ENCODE measurements at places on chromosomes 2 and 18. TPM values are rescaled to one million over a fixed set of nuclear protein-coding genes. Genes with fewer than 3 reads are reported as not detected.

Gene L3MBTL4
- 0.05 TPM for total RNA-seq

DNA sequence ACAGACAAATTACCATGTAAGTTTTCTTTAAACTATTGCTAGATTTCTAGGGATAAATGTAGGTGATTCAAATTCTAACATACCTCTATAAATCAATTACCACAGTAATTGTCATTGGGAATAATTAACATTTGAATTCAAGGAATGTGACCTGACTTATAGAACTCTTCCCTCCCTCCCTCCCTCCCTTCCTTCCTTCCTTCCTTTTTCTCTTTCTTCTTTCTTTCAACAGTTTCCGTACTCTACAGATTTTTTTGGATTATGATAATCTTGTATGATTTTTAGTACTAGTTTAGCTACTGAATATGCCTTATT is 18.2 kb upstream of the FTCDNL1 start:
- no peak for DNase-seq

GRCh38 chr2:90069290-90069894 is 1377.9 kb downstream of the RPIA start:
- no peak for DNase-seq

DNA sequence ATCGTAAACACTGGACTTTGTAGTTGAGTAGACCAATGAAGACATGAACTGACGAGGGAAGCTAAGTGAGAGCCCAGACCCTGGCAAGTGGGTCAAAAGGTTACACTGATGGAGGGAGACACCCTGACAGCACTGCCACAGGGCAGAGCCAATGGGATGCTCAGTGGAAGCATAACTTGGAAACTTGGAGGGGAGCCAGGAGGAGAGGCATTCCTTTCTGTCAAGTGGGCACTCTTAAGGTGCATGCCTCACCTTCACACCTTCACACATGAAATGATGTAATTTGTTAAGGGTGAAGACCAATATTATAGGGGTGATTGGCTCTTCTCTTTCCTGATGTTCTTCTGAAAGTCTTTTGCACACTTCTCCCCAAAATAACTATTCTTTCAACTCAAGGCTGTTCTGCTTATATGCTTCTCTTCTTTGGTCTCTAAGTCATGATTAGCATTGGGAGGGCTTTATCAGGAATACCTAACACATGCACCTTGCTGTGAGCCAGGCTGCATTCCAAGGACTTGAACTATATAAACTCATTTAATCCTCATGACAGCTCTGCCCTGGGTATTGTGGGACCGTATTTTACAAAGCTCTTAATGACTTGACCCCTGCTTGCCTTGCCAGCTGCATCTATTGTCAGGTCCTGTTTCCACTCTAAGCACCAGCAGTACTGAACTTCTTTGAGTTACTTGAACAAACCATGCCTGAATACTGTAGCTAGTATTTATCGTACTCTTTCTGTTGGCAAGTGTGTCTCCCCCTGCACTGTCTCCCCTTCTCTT is 19.0 kb downstream of the RPL37A start:
- no peak for DNase-seq

Gene GPBAR1
- 0.82 TPM for total RNA-seq

DNA sequence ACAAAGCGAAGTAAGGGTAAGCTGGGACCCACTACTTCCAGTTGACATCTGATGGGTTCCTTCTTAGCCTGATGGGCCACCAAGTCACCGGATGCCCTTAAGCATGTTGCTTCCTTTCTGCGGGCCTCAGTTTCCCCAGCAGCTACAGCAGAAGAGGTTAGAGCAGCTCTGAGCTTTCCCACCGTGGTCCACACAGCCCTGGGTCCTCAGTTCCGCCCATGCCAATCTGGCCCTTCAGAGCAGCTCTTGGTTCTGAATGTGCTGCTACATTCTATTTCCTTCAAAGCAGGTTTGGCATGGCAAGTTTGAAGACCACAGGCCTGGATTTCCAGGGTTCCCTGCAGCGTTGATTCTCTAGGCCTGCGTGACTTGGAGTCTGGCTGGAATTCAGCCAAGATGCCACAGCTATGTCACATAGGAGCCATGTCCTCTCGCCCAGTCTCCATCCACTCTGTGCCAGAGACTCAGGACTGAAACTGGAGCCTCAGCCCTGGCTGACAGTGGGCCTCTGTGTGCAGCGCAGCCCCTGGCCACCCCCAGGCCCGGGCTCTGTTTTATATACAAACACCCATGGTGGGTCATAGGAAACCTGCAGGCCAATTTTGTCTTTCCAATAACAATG is 79.6 kb downstream of the TFCP2L1 start:
- no peak for DNase-seq

Gene ACMSD
- total RNA-seq: not detected

Gene NUP35
- total RNA-seq: 23.5 TPM

Gene MYOM1
- total RNA-seq: 3.8 TPM

DNA sequence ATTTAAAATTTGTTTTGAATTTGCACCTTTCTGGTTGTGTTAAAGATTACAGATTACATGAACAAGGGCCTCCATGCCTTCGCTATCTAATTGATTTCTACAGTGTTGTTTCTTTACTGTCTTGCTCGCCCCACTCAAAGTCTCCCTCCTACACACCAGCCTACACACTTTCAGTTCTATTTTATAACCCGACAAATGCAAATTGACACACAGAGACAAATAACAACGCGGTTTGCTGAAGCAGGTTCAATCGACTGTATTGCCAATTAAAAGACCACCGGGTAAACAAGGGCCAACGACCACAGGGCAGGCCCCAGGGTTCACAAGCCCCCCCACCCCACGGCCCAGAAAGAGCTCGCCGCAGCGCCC is 869 bp downstream of the STARD7 start:
- DNase-seq: no peak

- DNase-seq: no peak
These were observed 88.2 kb downstream of the GREB1L start for GRCh38 chr18:21330122-21330701.

Gene OSBPL6
- total RNA-seq: 0.73 TPM

DNA sequence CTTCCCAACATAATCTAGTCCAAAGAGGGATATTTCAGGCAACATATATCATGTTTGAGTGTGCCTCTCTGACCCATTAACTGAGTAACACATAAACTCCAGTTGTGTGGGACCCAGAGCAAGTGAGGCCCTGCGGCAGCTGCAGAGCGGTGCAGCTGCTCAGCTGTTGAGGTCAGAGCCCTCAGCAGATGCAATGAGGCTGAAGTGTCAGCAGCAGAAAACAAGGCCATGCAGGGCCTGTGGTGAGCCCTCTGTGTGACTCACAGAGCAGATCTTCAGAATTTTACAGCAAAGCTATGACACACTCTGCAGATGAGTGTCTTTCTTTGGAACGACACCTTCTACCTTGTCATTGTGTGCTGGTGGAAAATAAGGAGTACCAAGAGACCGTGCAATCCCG is 168.5 kb downstream of the CBLN2 start:
- no peak for DNase-seq

- no peak for DNase-seq
These were observed 544.1 kb downstream of the LRRTM4 start for GRCh38 chr2:76977846-76978727.

Gene VSNL1
- not detected for total RNA-seq

Gene MAP3K19
- not detected for total RNA-seq

Gene KLHL14
- not detected for total RNA-seq

Gene EIF2B4
- total RNA-seq: 43.1 TPM

Gene LOXL3
- 0.76 TPM for total RNA-seq

DNA sequence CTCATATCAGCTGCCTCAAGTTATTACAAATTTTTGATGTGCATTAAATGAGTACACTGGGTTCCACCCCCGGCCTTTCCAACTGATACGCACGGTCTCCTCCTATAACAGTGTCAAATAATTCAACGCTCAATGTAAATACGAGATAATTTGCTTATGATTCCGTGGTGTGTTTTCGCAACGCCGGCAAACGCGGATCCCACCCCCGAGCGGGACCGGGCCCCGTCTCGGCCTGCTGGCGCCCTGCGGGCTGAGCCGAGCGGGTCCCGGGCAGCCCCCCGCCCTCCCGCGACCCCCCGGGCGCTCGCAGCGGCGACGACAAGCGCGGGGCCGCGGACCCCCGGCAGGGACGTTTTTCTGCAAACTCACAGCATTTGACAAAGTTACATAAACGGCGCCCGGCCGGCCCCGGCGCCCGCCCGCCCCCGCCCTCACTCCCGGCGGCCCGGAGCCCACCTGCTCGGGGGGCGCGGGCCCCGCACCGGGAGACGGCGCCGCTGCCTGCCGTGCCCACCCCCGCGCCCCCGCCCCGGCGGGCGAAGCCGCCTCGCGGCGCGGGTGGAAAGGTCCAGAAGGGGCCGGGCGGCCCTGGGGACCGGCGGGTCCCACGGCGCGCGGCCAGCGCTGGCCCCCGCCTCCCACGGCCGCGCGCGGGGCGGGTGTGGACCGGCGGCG is 762 bp downstream of the HDAC4 start:
- DNase-seq: peak; percentile 53

DNA sequence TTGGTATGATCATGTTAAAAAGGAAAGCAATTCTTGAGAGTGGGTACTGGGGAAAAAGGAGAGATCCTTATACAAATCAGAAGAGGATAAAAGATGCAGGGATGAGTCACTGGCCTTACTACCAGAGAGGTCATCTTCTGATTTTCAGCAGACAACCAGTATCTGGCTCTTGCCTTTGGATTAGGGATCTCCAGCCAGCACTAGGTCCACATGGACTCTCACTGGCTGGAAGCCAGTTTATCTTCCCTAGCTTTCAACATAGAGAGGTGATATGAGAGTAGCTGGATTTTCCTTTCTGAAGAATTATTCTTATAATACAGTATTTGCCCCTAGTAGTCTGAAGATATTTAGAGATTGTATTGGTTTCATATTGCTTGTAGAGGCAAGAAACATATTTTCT is 30.2 kb downstream of the CERKL start:
- no peak for DNase-seq

DNA sequence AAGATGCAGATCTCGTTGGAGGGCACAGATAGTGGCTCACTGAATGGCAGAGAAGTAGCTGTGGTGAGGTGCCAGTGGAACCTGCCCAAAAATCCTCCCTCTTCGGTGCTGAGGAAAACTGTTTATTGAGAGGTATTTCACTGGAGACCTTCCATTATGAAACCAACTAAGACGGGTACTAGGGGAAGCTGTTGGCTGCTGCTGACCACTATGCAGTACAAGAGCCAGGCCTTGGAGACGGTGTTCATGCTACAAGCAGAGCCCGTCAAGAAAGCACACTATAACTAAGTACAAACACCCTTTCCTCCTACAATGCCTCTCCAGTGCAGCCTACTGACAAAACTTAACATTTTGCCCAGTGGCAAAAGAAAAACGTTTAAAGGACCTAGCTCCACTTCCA is 4.6 kb downstream of the ARL5A start:
- no peak for DNase-seq

- DNase-seq: no peak
These were observed 32.3 kb downstream of the WDPCP start for GRCh38 chr2:63555931-63556330.

DNA sequence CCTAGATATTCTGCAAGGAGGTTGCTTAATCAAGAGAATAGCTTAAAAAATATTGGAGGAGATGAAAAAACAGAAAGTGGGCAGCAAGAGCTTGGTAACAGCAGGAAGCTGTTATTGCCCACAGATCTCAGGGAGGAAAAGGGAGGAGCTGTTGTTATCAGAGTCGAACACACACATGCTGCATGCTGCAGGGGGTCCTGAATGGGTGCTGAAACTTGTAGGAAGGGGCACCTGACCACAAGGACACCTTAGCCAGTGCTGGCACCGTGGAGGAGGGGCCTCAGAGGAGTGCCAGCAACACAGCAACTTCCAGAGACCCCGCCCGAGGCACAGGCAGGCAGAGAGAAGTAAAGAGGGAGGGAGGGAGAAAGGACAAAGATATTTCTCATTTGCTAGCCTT is 332.9 kb downstream of the SOCS6 start:
- no peak for DNase-seq

DNA sequence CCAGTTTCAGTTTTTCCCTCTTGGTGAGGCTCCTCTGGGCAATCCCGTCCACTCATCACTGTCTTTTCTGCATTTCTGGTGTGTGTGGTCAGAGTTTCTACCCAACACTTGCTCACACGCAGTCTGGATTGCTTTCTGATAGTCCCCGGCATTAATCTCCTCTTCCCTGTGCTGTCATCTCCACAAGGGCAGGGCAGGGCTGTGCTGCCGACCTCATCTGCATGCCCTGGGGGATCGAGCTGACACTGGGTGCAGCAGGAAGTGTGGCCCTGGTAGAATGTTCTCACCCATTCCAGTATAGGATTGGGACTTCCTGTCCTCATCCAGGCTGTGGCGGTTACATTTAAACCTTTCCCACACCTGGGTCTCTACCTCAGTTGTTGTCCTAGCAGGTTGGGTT is 80.0 kb upstream of the FAM136A start:
- DNase-seq: no peak

DNA sequence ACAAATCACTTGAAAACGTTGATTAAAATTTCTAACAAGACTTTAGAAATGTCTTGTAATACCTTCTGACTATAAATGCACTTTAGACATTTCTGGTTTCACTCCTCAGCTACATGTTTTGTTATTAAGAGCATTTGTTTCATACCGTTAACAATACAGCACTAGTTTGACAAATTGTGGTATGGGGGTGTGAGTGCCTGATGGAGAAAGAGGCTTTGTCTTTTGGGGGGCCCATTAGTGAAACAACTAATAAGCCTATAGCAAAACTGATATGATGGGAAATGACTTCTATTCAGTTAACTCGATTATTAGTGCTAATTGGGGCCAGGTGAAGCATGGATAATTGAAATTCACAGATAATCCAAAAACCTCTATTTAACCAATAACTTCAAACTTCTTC is 30.9 kb upstream of the ZNF516 start:
- no peak for DNase-seq

Gene GNLY
- 364 TPM for total RNA-seq

GRCh38 chr2:39007875-39008504 is 112.9 kb downstream of the SOS1 start:
- DNase-seq: no peak

- no peak for DNase-seq
These were observed 17.7 kb downstream of the IWS1 start for GRCh38 chr2:127508631-127509034.

- DNase-seq: no peak
These were observed 1237.7 kb downstream of the LRP1B start for GRCh38 chr2:140892911-140893637.

Gene ABHD1
- 0.21 TPM for total RNA-seq

Gene RUFY4
- total RNA-seq: 5.1 TPM

Gene SESTD1
- total RNA-seq: 7.7 TPM

Gene ACKR3
- total RNA-seq: 3.3 TPM

- no peak for DNase-seq
These were observed 137.4 kb downstream of the RIT2 start for GRCh38 chr18:42977982-42978637.

Gene IL18R1
- 25.9 TPM for total RNA-seq

- no peak for DNase-seq
These were observed 15.2 kb upstream of the LBH start for GRCh38 chr2:30216157-30216556.

Data from activated CD8-positive, alpha-beta memory T cell treated with anti-CD3 and anti-CD28 coated beads, Interleukin-2, amount 10 ng/mL, durations not matched to agents 7 days and 5 days (primary cell).